ENCODE measurements at places on chromosomes 4 and X.

DNA sequence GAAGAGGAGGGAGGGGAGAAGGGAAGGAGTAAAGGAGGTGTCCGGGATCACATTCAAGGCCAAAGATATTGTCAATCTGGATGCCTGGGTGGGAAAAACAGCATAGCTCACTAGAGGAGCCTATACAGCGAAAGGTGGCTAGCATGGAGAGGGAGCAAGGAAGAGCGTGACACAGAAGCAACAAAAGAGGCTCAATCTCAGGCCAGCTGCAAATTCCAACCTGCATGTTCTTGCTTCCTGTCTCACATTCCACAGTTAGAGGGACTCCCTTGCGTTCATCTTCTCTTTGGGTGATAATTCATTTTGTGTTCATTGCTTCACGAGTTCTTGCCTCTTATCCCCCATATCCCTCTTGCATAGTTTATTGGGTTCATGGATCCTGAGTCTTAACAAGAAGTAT lies 3.0 kb upstream of the CLNK start:
- no peak for DNase-seq

GRCh38 chrX:44871931-44872820 lies 812 bp upstream of the KDM6A start:
- peak; percentile 22 for DNase-seq

- DNase-seq = peak; percentile 94
Measured at GRCh38 chrX:44400588-44400987, 57.1 kb upstream of the EFHC2 start.

GRCh38 chrX:57211906-57212305 lies 74.6 kb upstream of the FAAH2 start:
- no peak for DNase-seq

DNA sequence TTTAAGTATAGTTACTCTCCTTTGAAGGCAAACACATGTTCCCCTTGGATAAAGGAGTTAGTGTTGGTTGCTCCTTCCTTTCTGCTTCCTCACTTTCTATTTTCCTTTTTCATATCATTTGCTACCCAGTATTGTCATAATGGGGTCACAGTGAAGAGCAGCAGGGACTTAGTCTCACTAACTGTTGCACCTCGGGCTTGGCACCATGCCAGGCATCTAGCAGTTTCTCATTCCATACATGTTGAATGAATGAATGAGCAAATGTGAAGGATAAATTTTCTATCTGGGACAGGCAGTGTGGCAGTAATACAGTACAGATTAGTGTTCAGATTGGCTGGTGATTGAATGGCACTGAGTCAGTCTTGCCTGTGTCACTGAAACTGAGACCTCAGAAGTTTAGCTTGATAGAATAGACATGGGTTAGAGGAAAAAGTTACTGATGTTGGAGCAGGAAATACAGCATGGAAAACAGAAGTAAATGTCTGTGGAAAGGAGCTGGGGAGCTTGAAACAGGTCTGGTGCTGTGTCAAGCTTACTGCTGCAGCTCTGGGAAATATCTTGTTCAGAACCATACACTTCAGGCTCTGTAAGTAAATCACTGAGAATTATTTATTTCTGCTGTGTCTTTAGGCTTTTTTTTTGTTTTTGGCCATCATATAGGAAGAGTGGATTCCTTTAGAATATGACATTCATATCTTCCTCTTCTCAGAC lies 55.8 kb upstream of the PITX2 start:
- no peak for DNase-seq

GRCh38 chr4:87461281-87461700 lies 38.9 kb downstream of the NUDT9 start:
- DNase-seq = peak; percentile 73

DNA sequence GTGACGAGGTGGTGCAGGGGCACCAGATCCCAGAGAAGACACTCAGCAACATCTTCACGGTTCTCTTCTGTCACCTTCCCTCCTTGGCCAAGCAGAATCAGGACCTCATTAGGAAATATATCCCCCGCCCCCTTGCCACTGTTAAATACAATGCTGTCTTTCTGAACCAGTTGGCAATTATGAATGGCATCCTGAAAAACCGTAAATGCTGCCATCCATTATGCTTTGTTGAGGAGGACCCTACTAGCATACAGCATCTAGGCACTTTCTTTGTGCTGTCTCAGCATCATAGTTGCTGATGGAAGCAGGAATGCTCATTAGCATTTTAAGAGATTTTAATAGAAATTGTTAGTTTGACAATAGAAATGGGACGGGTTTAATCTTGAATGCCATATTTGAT lies 138.5 kb downstream of the DCLK2 start:
- DNase-seq = no peak

DNA sequence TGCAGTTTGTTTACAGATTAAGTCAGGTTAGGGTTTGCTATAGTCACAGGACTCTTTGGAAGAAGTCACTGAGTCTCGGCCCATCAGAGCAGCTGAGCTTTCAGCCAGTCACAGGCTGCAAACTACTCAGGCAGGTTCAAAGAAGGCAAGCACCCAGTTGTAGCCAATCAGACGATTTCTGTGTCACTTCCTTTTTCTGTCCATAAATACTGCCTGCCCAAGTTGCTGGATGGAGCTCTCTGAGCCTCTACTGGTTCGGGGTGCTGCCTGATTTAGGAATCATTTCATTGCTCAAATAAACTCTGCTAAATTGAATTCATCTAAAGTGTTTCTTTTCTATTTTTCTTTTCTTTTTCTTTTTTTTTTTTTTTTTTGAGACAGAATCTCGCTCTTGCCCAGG lies 7.3 kb upstream of the SH3BP2 start:
- DNase-seq = no peak

DNA sequence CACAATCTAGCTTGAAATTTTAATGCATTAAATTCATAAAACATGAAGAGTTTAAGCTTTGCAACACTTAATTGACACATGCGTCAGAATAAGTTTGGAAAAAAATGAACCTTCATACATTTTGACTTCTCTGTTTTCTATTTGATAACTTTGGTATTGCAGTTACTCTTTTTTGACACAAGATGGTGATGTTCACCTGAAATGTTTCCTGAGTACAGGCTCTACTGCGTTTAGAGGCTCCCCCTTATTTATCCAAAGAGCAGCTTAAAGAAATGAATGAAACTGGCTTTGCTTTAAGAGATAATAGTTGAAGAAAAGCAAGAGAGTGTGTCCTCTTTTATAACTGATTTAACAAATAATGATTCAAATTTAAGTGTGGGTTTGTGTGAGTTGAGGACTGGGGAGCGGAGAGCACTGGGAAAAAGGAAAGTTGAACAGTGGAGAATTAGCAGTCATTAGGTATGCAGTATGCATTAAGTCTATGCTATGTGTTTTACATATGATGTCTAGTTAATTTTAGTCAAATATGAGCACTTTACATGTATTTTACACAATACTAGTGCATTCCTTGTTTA lies 180.6 kb upstream of the NUDT6 start:
- peak; percentile 51 for DNase-seq

GRCh38 chrX:66042307-66043077 lies 2.6 kb upstream of the VSIG4 start:
- no peak for DNase-seq

GRCh38 chrX:81308086-81308829 lies 106.4 kb downstream of the SH3BGRL start:
- DNase-seq = no peak

DNA sequence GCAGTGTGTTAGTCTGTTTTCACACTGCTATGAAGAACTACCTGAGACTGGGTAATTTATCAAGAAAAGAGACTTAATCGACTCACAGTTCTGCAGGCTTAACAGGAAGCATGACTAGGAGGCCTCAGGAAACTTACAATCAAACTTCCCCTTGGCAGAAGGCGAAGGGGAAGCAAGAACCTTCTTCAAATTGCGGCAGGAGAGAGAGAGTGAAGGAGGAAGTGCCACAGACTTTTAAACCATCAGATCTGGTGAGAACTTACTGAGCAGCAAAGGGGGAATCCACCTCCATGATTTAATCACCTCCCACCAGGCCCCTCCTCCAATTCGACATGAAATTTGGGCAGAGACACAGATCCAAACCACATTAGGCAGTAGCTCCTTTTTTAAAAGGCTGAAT lies 59.2 kb upstream of the LEF1 start:
- no peak for DNase-seq

DNA sequence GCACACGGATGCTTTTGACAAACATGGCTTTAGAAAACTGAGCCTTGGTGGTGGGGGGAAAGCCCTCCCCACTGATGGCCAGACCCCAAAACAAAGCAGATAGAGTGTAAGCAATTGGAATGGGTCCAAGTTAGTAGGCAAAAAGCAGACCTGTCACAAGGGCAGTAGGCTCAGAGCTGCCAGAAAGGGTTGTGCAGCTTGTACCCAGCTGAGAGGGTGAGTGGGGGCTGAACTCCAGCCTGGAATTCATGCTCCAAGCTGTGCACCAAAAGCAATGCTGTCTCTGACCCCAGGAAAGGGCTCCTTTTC lies 101.1 kb upstream of the TEX13D start:
- DNase-seq = no peak

- peak; percentile 15 for DNase-seq
Measured at GRCh38 chrX:20989361-20989760, 384.9 kb upstream of the CNKSR2 start.

- DNase-seq = no peak
Measured at GRCh38 chr4:169271692-169272007, 894 bp upstream of the SH3RF1 start.

- no peak for DNase-seq
Measured at GRCh38 chr4:76960014-76960413, 10.5 kb downstream of the SEPTIN11 start.

GRCh38 chrX:9500584-9500983 lies 35.7 kb downstream of the TBL1X start:
- DNase-seq = no peak

DNA sequence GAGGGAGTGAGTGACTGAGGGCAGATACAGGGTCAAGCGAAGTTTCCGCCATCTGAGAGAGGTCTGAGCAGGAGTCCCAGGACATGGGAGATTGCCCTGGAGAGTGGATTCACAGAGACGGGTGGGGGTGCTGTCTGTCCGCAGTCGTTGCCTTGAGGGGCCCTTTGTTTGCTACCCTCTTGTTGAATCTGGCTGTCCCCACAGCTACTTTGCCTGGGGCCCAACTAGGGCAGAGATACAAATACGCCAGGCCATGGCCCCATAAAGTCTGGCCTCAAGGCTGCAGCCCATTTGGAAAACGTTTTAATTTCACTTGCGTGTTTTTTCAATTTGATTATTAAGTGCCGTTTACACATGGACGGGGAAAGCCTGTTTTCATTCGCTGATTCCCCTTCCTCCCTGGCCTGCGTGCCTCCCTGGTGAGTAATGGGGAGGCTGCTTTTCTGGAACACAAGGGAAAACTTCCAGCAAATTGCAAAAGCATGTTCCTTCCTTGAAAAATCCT lies 134.4 kb downstream of the SMIM20 start:
- DNase-seq = peak; percentile 86

DNA sequence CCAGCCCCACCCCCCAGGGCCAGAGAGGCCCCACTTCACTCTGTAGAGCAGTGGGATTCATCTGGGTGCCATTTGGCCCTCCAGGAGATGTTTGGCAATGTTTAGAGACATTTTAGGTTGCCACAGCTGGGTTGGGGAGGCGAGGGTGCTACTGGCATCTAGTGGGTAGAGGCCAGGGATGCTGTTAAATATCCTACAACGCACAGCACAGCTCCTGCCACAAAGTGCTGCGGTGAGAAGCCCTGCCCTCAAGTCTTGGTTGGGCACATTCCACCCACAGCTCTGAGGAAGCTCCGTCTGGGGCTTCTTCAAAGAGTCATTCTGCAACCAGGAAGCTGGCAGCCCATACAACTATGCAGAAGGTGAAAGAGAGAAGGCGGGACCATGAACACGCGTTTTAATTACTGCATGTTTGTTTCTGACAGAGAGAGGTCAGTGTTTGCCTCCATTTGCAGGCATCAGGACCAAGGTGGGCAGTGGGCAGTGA lies 48.1 kb upstream of the FAM9C start:
- no peak for DNase-seq

GRCh38 chr4:8607603-8608481 lies 15.3 kb downstream of the CPZ start:
- no peak for DNase-seq

DNA sequence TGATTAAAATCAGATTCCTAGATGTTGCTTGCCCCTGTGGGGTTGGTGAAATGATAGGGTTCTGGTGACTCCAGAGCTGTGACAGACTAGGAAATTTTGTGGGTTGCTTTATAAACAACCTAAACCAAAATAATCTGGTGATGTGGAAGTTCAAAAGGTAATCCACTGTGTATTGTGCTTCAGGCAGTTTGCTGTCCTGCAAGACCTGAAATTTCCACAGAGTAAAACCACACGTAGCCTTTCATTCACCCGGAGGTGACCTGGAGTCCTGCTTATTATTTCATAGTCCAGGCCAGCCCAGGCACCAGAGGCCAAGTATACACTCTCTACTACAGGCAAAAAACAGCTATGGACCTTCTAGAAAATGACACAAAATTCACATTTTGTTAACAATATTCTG lies 114.6 kb upstream of the CBR4 start:
- DNase-seq = no peak

DNA sequence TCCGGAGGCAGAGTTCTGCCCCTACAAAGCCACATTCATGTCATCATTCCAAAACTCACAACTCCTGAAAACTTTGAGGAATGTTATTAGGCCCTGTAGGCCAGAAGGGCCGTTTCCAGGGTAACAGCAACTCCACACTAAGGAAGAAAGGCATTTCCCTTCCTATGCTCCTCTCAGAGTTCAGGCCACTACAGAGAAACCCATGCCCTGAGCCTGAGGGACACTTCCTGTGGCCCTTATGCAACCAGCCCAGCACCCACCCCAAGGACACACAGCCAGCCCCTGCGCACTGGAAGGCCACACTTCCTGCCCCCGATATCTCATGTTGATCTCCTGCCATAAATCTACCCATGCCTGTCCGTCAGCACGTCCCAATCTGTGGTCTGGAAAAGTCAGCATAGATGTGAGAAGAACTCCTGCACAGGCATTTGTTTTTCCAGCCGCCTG lies 289.3 kb downstream of the BCOR start:
- no peak for DNase-seq

GRCh38 chrX:134480061-134480460 lies 20.1 kb downstream of the HPRT1 start:
- peak; percentile 57 for DNase-seq

GRCh38 chr4:188396037-188396436 lies 256.8 kb downstream of the TRIML1 start:
- DNase-seq = no peak

- DNase-seq = no peak
Measured at GRCh38 chr4:38166082-38166481, 205.9 kb downstream of the PTTG2 start.

GRCh38 chr4:3208826-3209225 lies 40.1 kb upstream of the MSANTD1 start:
- DNase-seq = no peak
